ENCODE measurements at places on chromosomes 2 and 18.
A peak's percentile ranks its signal among the peaks of the same experiment; 100 is the strongest.

DNA sequence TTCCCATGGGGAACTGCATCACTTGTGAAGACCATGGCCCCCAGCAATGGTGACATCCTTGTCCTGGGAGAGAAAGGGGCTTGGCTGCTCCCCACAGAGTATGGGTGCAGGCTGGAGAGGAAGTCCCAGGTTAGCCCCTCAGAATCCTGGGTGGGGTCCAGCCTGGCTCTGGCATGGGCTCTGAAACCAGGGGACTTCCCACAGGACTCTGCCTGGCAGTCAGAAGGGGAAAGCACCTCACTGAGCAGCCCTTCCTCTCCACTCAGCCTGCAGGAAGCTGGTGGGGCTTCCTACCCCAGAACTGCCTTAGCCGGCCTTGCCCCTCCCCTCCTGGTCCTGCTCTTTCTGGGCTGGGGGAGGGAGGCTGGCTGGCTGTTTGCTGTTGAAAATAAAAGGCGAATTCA, 3.7 kb downstream of the NEURL3 start:
- peak; percentile 33 for DNase-seq

DNA sequence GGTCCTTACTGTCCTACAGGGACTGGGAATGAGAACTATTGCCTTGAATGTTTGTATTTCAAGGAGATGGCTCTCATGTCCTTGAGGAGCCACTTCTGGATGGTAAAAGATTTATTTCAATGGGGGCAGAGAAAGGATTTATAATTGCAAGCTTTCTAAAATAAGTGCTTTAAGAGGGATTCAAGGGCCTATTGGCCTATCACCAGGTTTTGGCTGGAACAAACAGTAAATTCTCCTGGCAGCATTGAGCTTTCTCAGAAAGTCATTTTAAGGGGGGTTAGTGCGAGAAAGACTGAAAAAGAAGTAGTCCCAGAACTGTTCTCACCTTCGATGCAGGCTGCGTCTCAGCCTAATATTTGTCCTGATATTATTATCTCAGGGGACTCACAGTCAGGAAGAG, 29.8 kb downstream of the DPP10 start:
- no peak for DNase-seq

DNA sequence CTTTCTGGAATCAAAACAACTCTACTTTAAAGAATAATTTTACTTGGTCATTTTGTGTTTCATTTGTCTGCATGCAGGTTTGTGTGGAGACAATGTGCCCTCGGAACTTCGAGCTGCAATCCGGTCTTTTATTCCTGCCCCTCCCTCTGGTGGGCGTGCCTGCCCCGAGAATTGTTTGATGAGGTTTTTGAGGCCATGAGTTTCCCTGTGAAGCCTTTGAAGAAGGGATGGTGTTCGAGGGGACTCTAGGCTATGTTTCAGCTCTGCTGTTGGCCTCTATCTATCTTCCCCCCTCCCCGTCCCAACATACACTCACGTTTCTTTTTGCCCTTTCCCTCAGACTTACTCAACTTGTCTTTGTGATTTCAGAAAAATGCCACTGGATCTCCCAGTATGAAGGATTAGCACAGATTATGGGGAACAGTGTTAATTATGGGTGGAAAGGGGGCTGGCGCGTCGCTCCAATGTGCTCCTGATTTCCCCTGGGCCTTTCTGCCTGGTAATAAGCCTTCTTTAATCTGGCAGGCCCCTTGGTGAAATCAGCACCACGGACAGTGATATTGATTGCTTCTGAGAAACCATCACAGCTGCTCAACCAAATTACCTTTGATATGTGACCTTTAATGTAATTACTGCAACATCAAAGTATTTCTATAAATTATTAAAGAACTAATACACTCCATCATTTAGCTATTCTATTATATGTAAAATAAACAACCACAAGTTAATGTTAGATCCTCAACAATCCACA, 82.2 kb downstream of the CELF4 start:
- peak; percentile 7 for DNase-seq

- no peak for DNase-seq
Measured at GRCh38 chr2:20666005-20666303, 990 bp upstream of the GDF7 start.

GRCh38 chr2:232369126-232369951, 9.2 kb upstream of the ALPP start:
- no peak for DNase-seq

- no peak for DNase-seq
Measured at GRCh38 chr18:23276451-23276850, 141.2 kb downstream of the CABLES1 start.

DNA sequence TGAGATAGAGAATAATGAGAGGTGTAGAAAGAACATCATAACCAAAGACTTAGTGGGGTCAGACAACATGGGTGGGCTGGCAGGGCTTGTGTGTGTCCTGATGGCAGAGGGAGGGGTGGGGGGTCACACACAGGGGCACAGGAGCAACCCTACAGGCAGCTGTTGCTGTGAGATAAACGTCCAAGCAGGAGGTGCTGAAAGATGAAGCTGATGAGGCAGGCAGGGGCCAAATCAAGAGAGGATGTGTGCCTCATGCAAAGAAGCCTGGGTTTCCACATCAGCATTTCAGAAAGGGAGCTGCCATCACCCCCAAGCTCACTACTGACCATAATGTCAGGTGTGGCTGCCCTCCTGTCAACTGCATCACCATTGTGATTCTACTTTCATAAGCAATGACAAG, 16.0 kb upstream of the SKA1 start:
- no peak for DNase-seq

Data from stimulated activated naive CD8-positive, alpha-beta T cell treated with anti-CD3 and anti-CD28 coated beads, Interleukin-15, Interleukin-2, amounts not matched to agents 100 U/mL and 50 U/mL, for 24 hours (primary cell).